GM10248 (cell line): ENCODE measurements at places on chromosomes 13 and 19.
A peak's percentile ranks its signal among the peaks of the same experiment; 100 is the strongest.

GRCh38 chr19:4369109-4369887, 25.9 kb downstream of the MPND start:
- DNase-seq = peak; percentile 78

GRCh38 chr19:4707956-4708650, 15.5 kb downstream of the DPP9 start:
- DNase-seq = no peak

GRCh38 chr19:49417088-49417487, 6.2 kb downstream of the PTH2 start:
- DNase-seq = no peak

DNA sequence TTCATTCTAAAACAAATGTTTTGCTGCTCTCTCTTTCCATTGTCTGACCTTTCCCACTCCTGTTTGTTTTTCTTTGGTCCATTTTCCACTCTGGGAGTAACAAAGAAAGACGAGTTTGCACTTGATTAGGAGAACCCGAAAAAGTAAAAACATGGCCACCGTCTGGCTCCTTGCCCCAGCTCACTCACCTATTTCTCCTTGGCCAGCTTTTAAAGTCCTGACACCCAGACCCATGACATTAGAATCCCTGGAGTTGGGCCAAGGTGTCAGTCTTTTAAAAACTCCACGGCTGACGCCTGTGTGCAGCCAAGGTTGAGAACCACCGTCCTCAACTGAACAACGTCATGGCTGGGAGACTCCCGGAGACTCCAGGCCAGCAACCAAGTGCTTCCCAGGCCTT, 63.6 kb upstream of the FLT1 start:
- no peak for DNase-seq

GRCh38 chr13:58087566-58087965, 456.0 kb downstream of the PCDH17 start:
- no peak for DNase-seq

- DNase-seq = no peak
Observed at GRCh38 chr13:44506251-44506650, 69.9 kb downstream of the TSC22D1 start.

- DNase-seq = peak; percentile 70
Observed at GRCh38 chr19:15161028-15161984, 39.5 kb downstream of the NOTCH3 start.

GRCh38 chr13:94389604-94390351, 89.7 kb downstream of the DCT start:
- no peak for DNase-seq

- no peak for DNase-seq
Observed at GRCh38 chr13:70994191-70994590, 872.8 kb downstream of the DACH1 start.

DNA sequence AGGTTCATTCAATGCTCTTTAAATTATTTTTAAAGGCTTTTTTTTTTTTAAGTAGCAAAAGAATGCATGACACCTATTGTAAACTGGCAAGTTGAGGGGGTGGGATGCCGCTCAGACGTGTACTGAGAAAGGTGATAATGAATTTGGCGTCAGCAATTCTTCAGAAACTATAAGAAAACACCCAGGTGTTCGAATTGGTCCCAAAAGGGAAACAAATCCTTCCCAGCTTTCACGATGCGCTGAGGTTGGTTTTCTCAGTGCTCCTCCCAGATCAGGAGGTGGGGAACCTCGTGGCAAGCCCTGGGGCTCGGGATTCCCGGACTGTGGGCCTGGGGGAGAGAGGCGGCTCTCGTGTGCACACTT, 543 bp upstream of the FAM124A start:
- no peak for DNase-seq

- peak; percentile 7 for DNase-seq
Observed at GRCh38 chr19:14544977-14545715, 15.8 kb downstream of the TECR start.

DNA sequence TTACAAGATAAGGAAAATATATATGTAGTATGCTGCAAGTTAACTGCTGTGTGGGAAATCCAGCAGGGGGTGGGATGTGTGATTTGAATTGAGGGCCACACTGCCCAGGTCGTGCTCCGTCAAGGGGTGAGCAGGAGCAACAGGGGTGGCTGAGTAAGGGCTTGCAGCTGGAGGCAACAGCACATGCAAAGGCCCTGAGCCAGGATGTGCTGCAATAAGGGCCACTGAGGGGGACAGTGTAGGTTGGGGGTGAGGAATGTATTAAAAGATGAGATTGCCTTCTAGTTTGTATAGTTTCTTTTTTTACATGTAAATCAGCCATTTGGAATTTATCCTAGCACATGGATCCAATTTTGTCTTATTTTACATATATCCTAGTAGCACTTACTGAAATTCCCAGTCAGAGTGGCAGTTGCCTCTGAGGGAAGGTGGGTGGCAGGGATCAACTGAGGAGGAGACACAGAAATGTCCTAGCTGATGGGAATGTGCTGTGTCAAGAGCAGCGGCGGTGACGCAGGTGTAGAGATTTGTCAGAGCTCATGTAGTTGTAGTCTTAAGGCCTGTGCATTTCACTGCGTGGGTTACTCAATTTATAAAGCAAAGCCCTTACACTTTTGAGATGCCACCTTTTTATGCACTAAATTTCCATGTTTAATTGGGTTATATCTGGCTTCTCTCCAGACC, 5.4 kb upstream of the RBM42 start:
- DNase-seq = no peak

- no peak for DNase-seq
Observed at GRCh38 chr19:33241091-33241529, 15.5 kb upstream of the SLC7A10 start.

DNA sequence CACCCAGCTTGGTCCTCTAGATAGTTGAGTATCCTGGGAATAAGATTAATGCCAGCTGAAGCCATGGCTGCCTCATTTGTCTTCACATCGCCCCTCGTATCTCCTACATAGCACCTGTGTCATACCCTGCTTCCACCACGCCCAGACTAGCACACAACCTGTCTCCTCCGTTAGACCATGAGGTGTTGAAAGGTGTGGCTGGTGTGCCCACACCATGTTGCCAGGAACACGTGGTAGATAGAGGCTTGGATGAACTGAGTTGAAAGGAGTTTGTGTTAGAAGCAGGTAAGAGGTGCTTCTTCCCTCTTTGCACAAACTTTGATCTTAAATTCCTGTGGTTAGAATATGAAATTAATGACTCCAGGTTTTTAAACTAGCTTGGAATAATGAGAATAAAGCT, 40.1 kb downstream of the RGCC start:
- no peak for DNase-seq

DNA sequence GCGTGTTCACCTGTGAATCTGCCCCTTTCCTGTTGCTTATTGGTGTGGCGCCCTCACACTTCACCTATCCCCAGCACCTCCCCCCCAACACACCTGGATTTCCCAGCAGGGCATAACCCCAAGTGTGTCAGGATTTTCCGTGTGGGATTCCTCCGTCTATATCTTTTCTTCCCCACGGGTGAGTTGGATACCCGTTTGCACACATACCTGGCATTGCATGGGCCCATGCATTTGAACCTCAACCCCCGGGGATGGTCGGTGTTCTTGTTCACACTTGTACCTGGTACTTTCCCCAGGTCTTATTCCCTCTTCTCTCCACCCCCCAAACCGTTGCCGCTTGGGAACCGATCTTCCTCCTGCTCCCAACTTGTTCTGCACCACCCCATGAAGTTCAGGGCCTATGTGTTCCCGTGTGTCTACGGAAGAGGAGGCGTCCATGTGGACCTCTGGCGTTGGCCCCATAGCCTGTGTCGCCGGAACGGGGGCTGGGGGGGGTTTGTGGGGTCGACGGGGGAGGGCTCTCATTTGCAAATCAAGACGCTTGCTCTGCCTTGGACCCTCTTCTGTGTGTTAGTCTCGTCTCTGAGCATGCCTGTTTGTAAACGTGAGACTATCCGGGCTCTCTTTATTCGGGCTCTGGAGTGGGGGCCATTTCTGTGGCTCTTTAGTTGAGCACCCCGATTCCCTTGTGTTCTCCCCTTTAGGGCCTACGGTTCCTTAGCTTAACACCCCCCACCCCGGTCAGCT, 1.7 kb downstream of the PRR12 start:
- no peak for DNase-seq

DNA sequence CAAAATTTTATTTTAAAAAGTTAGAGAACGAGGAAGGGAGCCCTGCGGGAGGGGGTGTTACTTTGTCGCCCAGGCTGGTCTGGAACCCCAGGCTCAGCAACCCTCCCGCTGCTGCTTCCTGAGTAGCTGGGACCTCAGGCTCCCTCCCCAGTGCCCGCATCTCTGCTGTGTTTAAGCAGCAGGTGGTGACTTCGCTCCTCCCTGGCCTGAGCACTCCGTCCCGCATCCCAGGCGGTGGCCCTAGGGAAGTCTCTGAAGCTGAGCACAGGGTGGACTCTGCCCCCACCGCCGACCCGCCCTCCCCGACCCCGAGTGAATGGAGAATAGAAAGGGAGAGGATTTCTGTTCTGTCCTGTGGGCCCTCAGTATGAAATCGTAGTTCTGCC, 30.5 kb downstream of the ZNF701 start:
- no peak for DNase-seq

DNA sequence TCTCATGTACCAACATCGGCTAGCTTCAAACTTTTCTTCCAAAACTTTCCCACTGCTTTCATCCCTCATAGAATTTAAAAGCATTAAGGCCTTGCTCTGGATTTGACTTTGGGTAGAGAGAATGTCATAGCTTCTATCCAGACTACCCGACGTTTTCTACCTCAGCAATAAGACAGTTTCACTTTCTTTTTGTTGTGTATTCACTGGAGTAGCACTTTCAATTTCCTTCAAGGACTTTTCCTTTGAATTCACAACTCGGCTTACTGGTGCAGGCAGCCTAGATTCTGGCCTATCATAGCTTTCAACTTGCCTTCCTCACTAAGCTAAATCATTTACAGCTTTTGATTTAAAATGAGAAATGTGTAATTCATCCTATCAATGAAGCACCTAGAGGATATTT, 420.4 kb upstream of the GPC6 start:
- DNase-seq = no peak

GRCh38 chr19:3431760-3432397, 48.4 kb downstream of the SMIM24 start:
- DNase-seq = no peak

DNA sequence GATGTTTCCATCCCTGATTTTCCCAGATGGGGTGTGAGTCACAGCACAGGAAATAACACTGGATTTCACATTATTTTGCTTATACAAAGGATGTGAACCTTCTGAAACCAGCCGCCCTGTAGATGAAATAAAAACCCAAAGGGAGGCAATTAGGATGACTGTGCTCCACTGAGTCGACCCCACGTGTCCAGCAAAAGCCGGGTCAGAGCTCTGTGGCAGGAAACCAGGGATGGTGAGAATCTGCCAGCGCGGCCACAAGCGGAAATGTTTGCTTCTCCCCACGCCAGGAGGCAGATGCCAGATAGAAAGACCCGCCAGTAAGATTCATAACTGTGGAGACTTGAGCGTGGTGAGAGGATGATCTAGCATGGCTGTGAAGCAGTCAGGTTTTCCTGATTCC, 764.4 kb downstream of the LIG4 start:
- no peak for DNase-seq

DNA sequence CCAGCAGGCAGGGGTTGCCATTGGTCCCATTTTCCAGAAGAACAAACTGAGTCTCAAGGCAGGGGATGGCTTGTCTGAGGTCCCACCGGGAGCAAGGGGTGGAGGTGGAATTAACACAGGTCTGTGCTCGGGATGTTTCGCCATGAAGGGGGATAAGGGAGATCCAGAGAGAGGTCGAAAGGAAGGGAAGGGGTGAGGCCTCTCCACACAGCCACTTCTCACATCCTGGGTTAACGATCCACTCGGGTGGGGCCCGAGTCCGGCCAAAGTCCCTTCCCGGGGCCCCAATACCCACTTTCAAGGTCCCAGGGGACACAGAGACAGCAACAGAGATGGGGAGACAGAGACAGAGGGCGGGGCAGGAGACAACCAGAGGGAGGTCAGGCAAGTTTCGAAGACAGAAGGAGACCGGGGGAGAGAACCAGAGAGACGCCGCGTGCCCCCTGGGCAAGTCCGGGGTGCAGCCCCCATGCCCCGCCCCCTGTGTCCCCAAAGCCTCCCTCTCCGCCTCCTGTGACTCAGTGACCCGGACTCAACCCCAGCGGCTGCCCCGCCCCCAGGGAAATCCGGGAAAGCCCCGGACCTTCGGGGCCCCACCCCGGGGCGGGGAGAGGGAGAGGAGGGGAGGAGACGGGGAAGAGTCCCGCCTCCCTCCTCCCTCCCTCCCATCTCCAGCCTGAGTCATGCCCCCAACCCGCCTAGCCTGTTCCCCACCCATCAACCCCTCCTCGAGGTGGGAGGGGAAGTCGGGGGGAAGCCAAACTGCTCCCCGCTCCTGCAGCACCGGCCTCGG, 1.4 kb upstream of the BCL3 start:
- peak; percentile 88 for DNase-seq

DNA sequence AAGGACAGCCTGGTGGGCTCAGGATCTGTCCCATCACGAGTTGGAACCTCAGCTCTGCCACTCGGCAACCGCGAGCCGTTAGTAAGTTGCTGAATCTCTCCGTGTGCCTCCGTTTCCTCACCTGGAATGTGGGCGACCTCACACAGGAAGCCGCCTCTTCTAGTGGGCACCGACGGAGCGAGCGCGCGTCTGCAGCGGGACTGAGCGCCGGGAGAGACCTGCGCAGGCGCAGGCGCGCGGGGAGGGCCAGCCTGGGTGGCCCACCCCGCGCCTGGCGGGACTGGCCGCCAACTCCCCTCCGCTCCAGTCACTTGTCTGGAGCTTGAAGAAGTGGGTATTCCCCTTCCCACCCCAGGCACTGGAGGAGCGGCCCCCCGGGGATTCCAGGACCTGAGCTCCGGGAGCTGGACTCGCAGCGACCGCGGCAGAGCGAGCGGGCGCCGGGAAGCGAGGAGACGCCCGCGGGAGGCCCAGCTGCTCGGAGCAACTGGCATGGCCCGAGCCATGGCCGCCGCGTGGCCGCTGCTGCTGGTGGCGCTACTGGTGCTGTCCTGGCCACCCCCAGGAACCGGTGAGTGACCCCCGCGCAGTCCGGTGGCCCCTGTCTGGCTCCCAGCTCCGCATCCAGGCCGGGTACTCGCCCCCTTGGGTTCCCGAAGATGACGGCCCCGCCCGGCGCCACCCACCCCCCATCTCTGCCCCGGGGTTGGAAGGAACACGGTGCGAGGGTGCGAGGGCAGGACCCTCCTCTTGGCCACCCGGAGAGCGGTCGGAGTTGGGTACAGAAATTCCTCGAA, at the start of gene PVR:
PVR (plus strand) TSS at position 306 of the 797 bp plus-strand sequence; CDS start at position 493, 187 bp downstream.
- peak; percentile 68 for DNase-seq

- peak; percentile 30 for DNase-seq
Observed at GRCh38 chr13:41905600-41906254, 55.2 kb downstream of the VWA8 start.

DNA sequence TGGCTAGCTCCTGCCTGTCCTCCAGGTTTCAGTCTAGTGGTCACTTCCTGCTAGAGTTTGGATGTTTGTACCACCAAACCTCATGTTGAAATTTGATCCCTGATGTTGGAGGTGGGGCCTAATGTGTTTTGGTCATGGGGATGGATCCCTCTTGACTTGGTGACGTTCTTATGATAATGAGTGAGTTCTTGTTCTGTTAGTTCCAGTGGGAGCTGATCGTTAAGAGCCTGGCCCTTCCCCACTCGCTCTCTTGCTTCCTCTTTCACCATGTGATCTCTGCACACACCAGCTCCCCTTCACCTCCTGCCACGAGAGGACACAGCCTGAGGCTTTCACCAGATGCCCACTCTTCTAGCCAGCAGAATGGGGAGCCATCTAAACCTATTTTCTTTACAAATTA, 86.8 kb upstream of the SCEL start:
- DNase-seq = no peak

- DNase-seq = no peak
Observed at GRCh38 chr13:49419276-49419675, 24.6 kb downstream of the CAB39L start.

- peak; percentile 87 for DNase-seq
Observed at GRCh38 chr13:39602614-39603366, at the start of gene LHFPL6. TSS of gene LHFPL6 (minus strand) at chr13:39603193.
